ENCODE measurements at places on chromosomes 6 and 20.

GRCh38 chr6:144320741-144321140 is 35.6 kb downstream of the UTRN start:
- DNase-seq = no peak

- DNase-seq = no peak
Measured at GRCh38 chr6:94956910-94957309, 620.4 kb upstream of the MANEA start.

- no peak for DNase-seq
Measured at GRCh38 chr6:52686878-52687699, 16.2 kb downstream of the TMEM14A start.

GRCh38 chr6:112223070-112223861 is 31.1 kb downstream of the LAMA4 start:
- DNase-seq = no peak

DNA sequence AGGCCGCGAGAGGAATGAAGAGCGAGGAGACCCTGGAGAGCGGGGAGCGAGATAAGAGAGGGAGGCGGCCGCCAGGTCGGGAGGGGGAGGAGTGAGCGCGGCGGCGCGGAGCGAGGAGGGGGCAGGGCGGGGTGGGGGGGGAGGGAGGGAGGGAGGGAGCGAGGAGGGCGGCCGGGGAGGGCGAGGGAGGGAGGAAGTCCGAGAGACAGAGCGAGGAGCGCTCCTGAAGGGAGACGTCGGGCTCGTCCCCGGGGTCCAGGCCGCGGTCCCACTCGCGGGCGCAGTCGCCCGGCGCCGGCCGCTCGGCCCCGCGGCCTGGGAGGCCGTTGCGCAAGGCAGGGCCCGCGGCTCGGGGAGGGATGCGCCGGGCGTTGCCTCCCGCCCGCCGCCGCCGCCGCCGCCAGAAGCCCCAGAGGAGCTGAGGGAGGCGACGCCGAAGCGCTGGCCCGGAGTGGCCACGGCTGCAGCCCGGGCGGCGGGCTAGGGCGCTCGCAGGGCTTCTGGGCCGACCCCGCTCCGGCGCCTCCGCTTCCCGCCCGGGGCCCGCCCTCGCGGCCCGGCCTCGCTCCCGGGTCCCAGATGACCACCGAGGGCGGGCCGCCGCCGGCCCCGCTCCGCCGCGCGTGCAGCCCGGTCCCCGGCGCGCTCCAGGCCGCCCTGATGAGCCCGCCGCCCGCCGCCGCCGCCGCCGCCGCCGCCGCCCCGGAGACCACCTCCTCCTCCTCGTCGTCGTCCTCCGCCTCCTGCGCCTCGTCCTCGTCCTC is at the start of gene FOXF2:
Gene FOXF2 (plus strand): TSS at position 208 of the 764 bp plus-strand sequence. CDS start 372 bp downstream, at position 580.
- no peak for DNase-seq

DNA sequence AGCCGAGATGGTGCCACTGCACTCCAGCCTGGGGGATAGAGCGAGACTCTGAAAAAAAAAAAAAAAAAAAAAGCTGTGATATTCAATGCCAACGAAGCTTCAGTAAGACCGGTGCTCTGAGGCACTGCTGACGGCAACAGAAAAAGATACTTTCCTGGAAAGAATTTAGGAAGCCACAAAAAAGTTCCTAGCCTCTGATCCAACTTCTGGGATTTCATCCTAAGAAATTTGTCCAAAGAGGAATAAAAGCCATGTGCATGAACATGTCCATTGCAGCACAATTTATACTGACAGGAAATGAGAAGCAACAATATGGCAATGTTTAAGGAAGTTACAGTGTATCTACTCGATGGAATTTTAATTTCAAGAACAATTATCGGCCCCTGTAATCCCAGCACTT is 24.5 kb upstream of the CARMIL1 start:
- DNase-seq = no peak

GRCh38 chr20:58753922-58754551 is 61.4 kb downstream of the NPEPL1 start:
- DNase-seq = no peak

DNA sequence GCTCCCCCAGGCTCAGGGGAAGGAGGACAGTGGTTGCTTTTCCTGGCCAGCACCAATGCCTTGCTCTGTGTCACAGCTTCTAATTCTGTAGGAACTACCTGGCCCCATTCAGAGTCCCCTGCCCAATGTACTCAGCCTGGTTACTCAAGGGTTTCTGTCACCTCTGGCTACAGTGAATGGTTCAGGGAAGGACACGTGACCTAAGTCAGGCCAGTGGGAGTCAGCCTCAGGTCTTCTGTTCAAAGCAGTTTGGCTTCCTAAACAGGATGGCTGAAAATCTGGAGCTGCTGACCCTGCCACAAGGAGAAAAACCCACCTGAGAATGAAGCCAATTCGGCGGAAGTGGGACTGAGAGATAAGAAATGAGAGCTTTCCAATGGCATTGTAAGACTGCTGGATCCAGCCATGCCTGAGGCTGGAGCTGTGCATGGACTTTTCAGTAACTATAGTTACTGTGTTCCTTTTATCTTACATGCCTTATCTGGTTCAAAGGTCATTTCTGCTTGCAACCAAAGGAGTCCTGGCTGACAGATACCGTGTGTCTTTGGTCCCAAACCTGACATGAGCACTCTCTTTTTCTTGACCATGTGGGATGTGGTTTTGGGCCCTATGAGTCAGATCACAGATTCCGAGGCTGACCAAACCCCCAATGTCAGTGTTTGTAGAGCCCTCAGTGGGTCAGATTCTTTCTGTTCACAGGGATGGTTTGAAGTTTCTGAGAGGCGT is 104.3 kb downstream of the SULF2 start:
- no peak for DNase-seq

- no peak for DNase-seq
Measured at GRCh38 chr6:115905471-115905870, 155.2 kb downstream of the FRK start.

DNA sequence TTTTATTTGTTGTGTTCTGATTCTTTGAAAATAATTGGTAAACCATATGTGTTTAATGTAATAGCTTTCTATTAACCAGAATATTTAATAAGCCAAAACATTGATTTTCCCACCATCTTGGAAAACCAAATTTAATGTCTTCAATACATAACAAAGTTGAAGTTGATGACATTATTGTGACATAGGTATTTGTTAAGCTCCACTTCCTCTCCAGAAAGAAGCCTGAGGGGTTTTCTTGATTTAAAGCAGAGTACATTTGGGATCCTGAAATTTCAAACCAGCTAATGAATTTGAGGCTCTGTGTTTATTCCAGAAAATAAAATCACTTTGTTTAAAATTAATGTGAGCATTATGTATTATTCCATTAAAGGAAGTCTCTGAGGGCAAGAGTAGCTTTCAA is 106.3 kb downstream of the PERP start:
- DNase-seq = no peak

DNA sequence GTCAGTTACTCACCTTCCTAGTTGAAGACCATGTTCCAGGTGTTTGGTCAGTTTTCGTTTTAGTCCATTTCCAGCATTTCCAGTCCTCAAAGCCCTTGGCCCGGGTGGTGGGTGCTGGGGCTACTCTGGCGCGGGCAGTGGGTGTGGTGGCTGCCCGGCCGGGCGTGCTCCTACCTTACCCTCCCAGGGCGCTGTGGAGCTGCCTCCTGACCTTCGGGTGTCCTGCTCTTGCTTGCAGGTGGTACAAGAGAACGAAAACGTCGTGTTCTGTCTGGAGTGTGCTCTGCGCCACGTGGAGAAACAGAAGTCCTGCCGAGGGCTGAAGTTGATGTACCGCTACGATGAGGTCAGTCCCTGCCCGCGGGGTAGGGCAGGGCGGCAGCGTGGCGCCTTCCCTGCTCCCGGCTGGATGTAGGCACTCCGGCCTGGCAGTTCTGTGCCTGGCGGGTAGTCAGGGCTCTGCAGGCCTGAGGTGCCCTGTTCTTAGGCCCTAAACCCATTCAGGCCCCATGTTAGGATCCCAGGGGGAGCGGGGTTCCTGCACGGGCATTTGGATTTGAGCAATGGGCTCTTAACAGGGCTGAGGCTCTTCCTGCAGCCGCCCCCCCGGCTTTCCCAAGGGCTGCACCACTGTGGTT is 145.8 kb downstream of the DTNBP1 start:
- DNase-seq = no peak

GRCh38 chr6:137570393-137570792 is 76.2 kb upstream of the OLIG3 start:
- DNase-seq = no peak

DNA sequence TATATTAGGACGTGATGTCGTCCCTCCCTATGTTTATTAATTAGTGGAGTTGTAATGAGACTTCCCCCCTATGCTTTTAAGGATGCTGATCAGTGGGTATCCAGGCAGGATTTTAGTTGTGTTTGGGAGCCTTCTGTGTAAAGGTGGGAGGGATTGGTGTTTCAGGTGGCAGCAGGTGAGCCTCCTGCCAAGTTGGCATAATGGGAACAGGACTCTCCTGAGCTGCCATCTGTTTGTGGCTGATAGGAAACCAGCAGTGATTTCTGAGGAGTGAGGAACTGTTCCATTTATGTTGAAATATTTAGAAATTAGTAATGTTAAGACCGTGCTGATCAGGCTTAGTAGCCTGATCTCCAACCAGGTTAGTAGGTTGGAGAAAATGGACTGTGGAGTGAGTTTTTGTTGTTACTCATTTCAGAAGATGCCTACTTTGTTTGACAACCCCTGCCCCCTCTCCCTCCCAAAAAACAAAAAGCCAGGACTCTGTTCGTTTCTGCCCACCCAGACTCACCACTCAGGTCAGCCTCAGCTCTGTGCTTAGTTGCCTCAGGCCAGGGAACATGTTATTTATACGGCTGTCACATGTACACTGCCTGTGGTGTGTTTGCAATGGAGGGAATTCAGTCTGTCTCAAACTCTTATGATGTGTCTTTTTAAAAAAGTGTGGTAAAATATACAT is 55.4 kb upstream of the TULP4 start:
- no peak for DNase-seq

- no peak for DNase-seq
Measured at GRCh38 chr6:129163551-129163950, 280.6 kb downstream of the LAMA2 start.

- DNase-seq = no peak
Measured at GRCh38 chr6:148854096-148854495, 107.3 kb downstream of the UST start.

GRCh38 chr20:63089051-63089907 is 82.5 kb upstream of the BHLHE23 start:
- DNase-seq = no peak

DNA sequence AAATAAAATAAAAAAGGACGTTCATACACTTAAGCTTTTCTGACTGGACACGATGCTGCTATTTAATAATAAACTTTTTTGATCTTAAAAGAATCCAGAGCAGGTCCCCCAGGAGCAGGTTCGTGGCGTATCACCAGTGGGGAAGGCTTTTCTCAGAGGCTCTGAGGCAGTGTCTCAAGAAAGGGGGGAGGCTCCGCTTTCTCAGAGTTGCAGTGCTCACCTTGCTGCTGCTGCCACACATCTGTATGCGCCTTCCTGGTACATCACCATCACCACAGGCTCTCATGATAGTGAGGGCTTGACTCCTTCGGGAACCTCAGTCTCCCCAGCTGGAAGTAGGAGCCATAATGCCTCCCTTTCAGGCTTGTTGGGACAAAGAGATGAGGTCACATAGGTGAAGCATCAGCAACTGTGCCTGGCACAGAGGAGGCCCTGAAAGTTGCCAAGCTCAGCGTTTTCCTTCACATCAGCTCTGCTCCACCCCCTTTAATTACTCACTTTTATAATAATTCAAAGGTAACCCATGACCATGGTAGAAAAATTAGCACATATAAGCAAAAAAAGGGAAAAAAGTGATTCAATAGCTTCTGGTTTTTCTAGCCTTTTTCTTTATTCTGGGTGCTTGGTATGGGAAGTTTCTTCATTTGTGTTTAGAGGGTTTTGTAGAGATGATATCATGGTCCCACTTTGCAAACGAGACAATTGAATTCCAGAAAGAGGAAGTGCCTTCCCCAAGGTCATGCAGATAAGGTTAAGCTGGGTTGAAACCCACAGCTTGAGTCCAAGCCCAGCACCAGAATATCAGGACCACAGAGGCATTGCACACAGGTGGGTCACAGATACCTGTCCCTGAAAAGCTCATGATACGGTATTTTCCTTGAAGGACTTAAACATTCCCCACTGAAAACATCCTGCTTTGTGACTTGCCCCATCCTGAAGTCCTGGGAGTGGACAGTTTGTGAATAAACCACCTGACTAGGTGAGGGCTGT is 24.5 kb downstream of the SRSF3 start:
- no peak for DNase-seq
